Lung (tissue), 17 donors: ENCODE measurements at places on chromosomes 3 and 15. TPM values are rescaled to one million over a fixed set of nuclear protein-coding genes. Genes with fewer than 3 reads are reported as not detected.

PLCD1 gene
- 21.0 TPM for total RNA-seq

HTR3E gene
- not detected for total RNA-seq

P3H2 gene
- total RNA-seq = 50.4 TPM

GRCh38 chr3:157353652-157354051 lies 83.0 kb upstream of the PTX3 start:
- no peak for DNase-seq

ZIC4 gene
- total RNA-seq = not detected

- DNase-seq = no peak
Measured at GRCh38 chr3:149388001-149388440, 10.6 kb upstream of the TM4SF1 start.

GPR15 gene
- total RNA-seq = 1.2 TPM

HACL1 gene
- total RNA-seq = 27.5 TPM

GRCh38 chr3:71031914-71032521 lies 551.5 kb downstream of the FOXP1 start:
- DNase-seq = no peak

AHSG gene
- 0.20 TPM for total RNA-seq

GRCh38 chr15:73333001-73333400 lies 35.8 kb downstream of the HCN4 start:
- no peak for DNase-seq

RPUSD3 gene
- 34.9 TPM for total RNA-seq

GRCh38 chr3:152742368-152743347 lies 92.3 kb upstream of the P2RY1 start:
- no peak for DNase-seq
